ENCODE measurements at places on chromosomes 2 and 18.

GRCh38 chr2:197294260-197294659 is 16.3 kb downstream of the ANKRD44 start:
- DNase-seq, result no peak

GRCh38 chr2:143577489-143577888 is 448.3 kb downstream of the ARHGAP15 start:
- DNase-seq, result no peak

- no peak for DNase-seq
Measured at GRCh38 chr2:6922201-6922656, 5.0 kb downstream of the RNF144A start.

DNA sequence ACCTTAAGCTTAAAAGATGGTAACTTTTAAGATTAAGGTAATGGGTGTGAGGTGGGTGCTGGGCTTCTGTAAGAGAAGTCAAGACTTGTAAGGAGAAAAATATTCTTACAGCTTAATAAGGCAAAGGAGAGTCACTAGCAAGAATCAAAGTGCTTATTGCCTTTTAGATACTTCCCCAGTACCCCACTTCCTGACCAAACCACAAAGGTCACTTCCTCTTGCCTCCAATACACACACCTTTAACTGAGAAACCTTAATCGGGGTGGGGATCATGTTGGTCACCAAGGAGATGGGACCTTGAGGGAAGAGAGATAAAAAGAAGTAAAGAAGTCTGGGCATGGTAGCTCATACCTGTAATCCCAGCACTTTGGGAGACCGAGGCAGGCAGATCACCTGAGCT is 10.6 kb upstream of the ATG16L1 start:
- DNase-seq, result no peak

- DNase-seq, result no peak
Measured at GRCh38 chr2:23684395-23685176, 242.3 kb downstream of the ATAD2B start.

- peak; percentile 96 for DNase-seq
Measured at GRCh38 chr2:222919841-222920526, 59.1 kb downstream of the ACSL3 start.

GRCh38 chr2:23532391-23533337 is 147.7 kb downstream of the KLHL29 start:
- no peak for DNase-seq

GRCh38 chr2:9539531-9539930 is 16.1 kb downstream of the ADAM17 start:
- DNase-seq, result peak; percentile 16

- DNase-seq, result no peak
Measured at GRCh38 chr18:48743886-48744285, 205.1 kb downstream of the CTIF start.

GRCh38 chr2:100390001-100390940 is 27.2 kb downstream of the CHST10 start:
- no peak for DNase-seq

GRCh38 chr2:221203856-221204255 is 368.2 kb downstream of the EPHA4 start:
- no peak for DNase-seq

DNA sequence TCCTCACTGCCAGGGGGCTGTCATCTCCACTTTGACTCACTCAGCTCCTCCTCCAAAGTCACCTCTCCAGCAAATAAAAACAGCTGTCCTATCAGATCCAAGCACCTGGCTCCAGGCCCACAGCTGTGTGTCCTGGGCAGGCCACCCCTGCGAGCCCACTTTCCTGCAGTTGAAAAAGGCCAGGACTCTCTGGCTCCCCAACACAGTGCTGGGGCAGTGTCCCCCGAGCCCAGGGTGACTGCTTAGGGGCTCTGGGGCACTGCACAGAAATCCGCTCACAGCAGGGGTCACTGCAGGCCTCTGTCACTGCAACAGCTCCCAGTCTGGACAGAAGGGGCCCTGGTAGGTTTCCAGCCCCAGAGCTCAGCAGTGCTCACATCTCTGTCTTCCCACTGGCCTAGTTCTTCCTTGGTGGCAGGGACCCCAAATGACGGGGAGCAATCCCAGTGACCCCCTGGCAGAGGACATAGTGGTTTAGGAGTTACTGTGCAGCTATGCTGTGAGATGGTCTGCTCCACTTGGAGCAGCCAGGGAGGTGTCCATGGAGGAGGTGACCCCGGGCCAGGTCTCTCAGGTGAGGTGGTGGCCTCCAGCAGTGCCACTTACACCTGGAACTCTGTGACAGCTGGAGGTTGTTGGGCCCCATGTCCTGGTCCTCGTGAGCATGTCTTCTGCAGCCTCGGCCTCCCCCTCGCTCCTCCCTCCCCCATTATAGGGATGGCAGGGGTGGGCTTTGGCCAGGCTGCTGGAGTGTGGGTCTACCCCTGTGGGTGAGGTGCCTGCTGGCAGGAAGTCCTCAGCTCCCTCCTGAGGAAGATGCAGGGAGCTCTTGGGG is 35.5 kb downstream of the HS6ST1 start:
- no peak for DNase-seq

GRCh38 chr2:76188334-76189008 is 477.8 kb upstream of the GCFC2 start:
- no peak for DNase-seq

GRCh38 chr2:121479882-121480522 is 50.7 kb upstream of the RNU4ATAC start:
- no peak for DNase-seq

DNA sequence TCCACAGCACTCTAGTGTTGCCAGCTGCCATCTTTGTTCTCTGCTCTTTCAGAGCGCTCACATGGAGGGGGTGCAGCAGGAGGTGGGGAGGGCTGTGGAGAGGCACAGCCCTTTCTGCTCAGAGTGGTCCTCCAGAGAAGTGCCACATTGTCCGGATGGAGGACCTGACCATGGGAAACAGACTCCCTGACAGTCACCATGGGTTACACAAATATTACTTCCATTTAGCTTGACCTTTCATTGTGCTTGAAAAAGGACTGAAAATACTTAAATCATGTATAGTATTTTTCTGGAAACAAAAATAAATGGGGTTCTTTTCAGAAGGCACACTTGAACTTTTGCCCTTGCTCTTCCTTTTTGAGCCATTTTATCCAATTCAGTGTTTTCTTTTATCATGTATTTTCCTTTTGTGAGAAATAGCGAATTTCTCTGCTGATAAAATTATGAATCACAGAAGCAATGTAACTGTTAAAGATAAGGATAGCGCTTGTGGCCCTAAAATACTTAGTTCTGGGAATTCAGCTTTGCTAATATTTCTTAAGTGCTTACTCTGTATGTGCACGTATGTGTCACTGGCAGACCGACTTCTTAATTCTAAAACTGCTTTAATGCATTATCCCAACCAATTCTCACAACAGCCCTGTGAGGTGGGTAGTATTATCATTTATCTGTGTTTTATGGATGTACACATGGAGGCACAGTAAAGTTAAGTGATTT is 34.2 kb downstream of the SPATS2L start:
- no peak for DNase-seq

- peak; percentile 32 for DNase-seq
Measured at GRCh38 chr2:156436497-156437085, 412 bp downstream of the GPD2 start.

DNA sequence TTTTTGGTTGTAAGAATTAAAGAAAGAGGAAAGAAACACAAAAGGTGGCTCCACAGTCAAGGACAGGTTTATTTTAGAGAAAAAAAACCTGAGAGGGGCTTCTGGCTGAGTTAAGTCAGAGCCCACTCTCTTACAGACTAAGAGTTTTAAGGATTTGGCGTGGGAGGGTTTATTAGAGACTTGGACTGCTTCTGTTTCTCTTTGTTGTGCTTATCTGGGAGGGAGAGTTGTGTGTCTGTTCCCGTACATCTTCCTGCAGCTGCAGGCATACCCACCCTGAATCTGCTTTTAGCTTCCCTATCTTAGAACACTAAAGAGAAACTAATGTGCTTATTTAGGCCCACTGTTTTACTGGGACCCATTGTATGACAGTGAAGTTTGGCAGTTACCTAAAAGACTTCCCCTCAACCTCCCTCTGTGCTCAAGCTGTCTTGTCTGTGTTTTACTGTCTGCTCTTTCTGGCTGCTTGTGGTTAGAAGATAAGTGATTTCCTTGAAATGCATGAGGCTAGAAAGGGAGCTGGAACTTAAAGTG is 2.7 kb downstream of the RSAD2 start:
- DNase-seq, result no peak

GRCh38 chr2:73386342-73386868 is 769 bp downstream of the ALMS1 start:
- no peak for DNase-seq

GRCh38 chr18:24982831-24983230 is 369.1 kb downstream of the ZNF521 start:
- DNase-seq, result peak; percentile 17

DNA sequence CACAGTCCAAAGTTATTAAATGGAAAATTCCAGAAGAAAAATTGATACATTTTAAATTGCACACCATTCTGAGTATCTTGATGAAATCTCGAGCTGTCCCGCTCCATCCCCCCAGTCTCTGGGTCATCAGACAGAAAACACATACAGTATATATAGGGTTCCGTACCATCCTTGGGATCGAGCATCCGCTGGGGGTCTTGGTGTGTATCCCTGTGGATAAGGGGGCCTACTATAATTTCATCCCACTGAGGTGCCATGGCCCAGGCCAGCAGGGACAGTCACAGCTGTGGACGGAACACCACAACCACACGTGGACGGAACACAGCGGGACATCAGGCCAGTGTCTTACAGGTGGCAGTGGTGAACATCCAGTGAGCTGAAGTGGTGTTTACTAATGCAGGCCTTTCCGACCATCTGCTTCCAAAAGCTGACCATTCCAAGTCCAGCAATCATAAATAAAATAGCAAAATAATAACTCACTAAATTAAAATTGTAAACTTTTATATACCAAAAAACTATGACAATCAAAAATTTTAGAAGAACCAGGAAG is 14.0 kb downstream of the TWIST2 start:
- no peak for DNase-seq

GRCh38 chr18:6885006-6885481 is 155.5 kb downstream of the ARHGAP28 start:
- DNase-seq, result no peak

DNA sequence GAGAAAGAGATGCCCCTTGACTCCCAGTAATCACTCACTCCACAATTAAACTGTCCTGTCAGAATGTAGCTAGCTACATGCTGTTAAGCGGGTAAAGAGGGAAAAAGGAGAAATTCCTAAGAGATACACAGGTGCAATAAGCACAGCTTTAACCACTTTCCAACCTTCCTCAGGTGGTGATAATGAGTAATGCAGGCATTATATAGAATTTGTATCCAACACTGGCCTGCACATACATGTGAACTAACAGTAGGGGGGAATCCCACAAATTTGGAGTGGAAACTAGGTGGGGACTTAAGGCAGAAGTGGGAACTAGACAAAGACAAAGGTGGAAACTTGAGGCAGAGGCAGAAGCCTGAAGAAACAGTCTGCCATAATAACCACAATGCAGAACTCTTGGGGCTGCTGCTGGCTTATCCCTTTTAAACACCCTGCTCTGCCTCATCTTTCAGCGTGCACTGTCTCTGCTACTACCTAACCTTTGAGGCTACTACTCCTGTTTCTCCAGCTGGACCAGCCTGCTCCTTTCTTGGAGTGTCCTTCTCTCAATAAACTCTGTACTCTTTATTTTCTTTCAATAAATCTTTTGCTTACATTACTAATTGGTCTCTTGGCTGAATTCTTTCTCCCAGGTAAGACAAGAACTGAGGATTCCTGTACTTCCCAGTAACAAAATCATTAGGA is 259.7 kb downstream of the PDE11A start:
- DNase-seq, result no peak

GRCh38 chr2:180559771-180560170 is 420.6 kb upstream of the UBE2E3 start:
- DNase-seq, result peak; percentile 4

DNA sequence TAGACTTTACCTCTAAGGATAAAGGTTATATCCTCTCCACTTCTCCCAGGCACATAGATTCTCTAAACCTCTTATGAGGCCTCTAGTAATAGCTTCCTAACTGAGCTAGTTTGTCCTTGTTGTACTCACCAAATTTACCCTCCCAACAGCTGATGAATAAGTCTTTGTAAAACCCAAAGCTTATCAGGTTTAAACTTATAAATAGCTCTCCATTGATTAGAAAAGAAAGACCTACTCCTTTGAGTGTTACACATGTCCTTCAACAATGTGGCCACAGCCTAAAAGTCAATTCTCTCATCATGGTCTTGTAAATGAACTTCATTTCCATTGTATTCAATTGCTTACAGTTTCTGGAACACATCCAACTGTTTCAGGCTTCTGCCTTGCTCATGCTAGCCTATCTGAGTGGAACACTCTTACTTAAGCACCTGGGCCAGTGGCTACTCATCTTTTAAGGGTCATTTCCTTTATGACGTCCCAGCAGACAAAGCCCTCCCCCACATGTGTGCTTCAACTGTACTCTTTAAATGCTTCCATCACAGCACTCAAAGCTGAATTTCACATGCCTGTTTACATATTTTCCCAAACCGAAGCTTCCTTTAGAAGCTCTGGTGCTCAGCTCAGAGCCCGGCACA is 131.6 kb downstream of the CDH2 start:
- DNase-seq, result peak; percentile 27

DNA sequence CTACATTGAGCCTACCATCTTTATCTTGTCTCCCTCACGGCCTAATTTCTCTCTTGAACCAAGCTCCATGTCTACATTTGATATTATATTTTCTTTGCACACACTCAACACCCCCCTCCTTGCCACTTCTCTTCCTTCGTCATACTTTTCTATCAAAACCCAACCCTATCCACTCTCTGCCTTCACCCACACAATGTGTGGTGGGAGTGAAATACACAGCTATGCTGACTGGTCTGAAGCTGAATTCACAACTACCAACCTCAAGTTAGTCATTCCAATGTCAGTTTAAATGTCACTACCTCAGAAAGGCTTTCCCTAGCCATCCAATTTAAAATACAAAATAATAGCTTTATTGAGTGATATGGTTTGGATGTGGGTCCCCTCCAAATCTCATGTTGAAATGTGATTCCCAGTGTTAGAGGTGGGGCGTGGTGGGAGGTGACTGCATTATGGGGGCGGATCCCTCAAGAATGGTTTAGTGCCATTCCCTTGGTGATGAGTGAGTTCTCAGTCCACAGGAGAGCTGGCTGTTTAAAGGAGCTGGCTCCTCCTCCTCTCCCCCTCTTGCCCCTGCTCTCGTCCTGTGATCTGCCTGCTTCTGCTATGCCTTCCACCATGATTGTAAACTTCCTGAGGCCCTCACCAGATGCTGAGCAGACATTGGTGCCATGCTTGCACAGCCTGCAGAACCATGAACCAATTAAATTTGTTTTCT is 112.1 kb downstream of the DTNB start:
- DNase-seq, result no peak

- DNase-seq, result no peak
Measured at GRCh38 chr18:35582899-35583558, 1.5 kb downstream of the GALNT1 start.

GRCh38 chr2:171788316-171788993 is 101.2 kb downstream of the DYNC1I2 start:
- DNase-seq, result no peak
